DMS53 (cell line): ENCODE measurements at places on chromosomes 5 and 9.

DNA sequence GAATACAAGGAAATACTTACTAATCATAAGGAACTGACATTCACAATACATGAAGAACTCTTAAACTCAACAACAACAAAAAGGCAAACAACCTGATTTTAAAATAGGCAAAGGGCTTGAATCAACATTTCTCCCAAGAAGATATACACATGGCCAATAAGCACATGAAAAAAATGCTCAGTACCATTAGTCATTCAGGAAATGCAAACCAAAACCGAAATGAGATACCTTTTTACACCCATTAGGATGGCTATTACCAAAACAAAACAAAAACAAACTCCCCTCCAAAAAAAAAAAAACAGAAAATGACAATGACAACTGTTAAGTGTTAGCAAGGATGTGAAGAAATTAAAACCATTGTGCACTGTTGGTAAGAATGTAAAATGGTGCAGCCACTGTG, 104.1 kb upstream of the ZNF462 start:
- peak; percentile 68 for DNase-seq

- DNase-seq: no peak
Measured at GRCh38 chr9:122212473-122213004, 16.2 kb downstream of the LHX6 start.

DNA sequence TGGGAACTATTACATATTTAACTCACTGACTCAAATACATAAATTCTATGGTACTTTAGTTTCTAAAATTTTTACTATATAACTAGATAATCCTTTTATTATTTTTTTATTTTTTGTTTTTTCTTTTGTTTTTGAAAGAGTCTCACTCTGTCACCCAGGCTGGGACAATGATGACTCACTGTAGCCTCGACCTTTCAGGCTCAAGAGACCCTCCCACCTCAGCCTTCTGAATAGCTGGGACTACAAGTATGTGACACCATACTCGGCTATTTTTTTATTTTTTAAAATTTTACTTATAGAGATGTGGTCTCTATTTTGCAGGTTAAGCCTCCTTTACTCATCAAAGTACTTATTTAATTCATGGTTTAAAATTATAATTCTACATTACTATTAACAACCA, 92.2 kb upstream of the SLCO4C1 start:
- DNase-seq: no peak

- no peak for DNase-seq
Measured at GRCh38 chr9:35035851-35036701, 36.3 kb downstream of the VCP start.

DNA sequence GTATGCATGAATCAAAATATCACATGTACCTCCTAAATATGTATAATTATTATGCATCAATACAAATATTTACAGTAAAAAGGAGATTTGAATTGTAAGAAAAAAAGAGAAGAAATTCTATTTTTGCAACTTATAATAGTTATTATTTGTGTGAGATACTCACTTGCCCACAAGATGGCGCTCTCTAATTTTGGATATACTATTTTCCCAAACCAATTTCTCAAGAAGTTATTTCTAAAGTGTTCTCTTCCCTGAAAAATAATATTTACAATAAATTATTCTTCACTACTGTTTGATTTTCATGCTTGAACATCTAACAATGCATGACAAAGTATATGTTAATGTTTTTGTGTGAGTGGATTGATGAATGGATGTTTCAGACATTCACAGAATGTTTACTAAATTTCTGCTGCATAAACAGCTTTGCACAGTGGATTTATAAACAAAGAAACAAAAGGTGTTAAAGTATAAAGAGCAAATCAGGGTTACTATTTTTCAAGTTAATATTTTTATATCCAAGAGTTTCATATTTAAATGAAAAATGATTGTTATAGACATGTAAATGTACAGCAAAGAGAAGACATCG, 503.4 kb downstream of the PDE4D start:
- peak; percentile 66 for DNase-seq

- no peak for DNase-seq
Measured at GRCh38 chr5:143677403-143677802, 134.6 kb upstream of the HMHB1 start.

DNA sequence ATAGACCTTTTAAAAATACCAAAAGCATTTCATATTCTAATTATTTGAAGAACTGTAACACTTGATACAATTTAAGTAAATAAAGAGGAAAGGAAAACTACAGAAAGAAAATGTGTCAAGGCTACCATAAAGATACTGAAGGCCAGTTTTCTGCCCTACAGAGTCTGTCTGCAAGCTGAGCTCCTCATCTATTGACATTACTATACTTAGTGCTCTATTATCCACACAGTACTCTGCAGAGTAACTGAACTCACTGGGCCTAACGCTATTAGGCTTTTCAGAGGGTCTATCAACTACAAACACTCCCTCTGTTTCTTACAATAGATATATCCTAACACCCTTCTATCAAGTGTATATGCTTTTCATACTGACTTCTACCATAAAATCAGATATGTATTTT, 57.1 kb upstream of the SUSD1 start:
- no peak for DNase-seq

GRCh38 chr9:128285033-128285784, 9.1 kb downstream of the SWI5 start:
- DNase-seq: no peak

DNA sequence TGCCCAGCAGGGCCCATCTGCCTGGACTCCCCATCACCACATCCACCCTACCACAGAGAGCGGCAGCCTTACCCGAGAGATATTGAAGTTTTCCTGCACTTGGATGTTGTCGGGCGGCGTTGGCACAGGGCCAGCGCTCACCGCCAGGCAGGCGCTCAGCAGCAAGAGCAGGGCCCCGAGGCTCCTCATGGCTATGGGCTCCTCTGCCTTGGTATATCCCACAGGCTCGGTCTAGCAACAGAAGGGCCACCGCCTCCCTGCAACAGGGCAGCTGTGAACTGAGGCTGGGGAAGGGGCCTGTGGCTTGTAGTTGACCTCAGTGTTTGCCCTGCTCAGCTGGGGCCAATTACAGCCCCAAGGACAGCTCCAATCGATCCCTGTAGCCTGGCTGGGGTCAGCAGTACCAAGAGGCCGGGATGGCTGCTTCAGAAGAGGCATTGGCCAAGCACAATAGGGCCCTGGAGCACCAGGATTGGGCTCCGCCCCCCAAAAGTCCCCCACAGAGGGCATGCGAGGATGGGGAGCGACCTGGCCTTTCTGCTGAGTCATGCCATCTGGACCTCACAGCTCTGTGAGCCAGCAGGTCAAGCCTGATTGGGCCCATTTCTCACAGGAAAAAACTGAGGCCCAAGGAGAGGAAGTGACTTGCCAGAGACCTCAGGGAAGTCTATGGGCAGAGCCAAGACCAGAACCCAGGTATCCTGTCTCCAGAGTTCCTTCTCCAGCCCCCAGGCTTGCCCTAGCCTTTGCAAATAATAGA, at the start of gene AMBP:
AMBP (minus strand) TSS at position 280 of the 760 bp plus-strand sequence; CDS start at position 189, 91 bp downstream.
- DNase-seq: peak; percentile 18

GRCh38 chr5:84113246-84114105, 271.2 kb downstream of the EDIL3 start:
- peak; percentile 78 for DNase-seq

DNA sequence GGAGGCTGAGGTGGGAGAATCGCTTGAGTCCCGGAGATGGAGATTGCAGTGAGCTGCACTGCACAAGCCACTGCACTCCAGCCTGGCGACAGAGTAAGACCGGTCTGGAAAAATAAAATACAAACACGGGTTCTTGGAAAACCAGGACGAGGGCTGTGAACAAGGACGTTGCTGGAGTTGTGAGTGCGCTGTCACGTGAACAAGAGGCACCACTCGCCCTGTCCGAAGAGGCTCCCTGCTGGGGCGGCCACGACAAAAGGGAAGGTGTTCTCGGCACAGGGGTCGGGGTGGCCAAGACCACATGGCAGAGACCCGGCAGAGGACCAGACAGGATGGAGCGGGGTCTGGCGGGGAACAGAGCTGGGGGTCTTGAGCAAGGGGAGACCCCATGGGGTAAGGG, 30.6 kb upstream of the UBAC1 start:
- peak; percentile 75 for DNase-seq

DNA sequence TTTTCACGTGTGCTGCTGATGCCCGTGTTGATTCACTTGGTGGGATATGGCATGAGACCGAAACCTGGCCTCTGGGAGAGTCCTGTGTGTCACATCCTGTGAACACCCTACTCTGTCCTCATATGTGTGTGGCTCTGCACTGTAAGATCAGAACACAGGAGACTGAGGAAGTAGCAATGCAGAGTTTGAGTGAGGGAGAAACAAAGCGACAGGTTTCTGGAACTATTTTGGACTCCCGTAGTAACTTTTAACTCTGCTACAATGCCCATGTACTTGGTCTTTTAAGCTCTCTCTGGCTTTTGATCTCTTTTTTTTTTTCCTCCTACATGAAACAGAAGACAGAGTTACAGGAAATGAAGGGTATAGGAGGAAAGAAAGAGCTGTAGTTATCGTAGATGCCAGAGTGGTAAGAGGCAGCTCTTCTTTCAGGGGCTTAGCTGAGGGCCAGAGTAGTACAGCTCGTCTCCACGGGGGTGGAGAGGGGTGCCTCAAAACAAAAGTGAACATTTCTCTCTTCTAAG, 26.6 kb downstream of the GRAMD2B start:
- DNase-seq: peak; percentile 82

DNA sequence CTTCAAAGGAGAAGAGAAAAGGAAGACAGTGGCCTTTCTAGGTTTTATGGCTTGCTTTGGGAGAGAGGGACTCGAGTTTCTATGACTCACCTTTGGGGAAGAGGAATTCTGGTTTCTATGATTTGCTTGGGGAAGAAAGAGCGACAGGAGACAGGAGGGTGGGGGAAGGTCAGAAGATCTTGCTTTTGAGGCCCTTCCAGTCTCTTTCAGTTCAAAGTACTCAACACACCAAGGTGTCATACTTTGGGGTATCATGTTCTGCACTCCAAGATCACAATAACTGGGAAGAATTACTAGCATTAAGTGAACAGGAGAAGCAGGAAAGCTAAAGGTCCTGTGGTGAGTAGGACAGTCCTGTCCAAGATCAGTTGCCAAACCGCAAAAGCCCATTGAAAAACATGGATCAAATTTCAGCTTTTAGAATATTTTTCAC, 324.5 kb downstream of the ARHGEF28 start:
- DNase-seq: no peak

GRCh38 chr5:69364850-69365249, 4.5 kb downstream of the AK6 start:
- DNase-seq: no peak

- DNase-seq: peak; percentile 83
Measured at GRCh38 chr5:50962934-50963872, 296.8 kb downstream of the PARP8 start.

DNA sequence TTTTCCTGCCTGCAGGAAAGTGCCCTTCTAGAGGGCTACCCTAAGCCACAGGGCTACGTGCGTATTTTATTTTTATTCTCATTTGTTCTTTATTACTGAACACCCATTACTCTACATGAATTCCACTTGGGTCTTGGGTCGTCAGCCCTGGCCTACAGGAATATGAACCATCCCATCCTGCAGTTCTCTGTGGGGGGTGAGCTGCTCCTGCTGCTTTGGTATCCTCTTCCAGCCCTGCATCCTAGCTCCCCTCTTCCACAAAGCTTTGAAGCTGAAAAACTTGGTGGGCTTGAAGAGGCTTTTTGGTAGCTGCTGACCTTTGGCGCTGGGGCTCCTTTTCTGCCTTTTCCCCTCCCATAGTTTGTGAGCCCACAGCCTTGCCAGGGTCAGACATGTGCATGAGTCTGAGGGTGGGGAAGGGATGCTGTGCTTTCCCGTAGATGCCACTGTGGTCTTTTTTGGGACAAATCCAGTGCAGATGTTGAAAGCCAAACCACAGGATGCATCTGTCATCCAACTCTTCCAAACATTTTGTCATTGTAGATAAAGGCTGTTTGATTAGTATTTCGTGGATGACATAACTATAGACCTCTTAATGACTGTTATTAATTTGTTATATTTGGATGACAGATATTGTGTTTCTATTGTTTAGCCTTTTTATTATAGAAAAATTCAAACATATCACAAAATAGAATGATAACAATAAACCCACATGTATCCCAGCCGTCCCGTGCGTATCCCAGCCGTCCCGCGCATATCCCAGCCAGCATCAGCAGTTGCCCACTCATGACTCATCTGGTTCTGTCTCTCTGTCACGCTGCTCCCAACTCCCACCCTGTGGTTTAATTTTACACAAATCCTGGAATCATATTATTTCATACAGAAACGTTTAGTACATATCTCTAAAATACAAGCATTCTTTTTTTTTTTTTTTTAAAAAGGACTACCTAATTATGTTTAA, 43.9 kb downstream of the SLC46A2 start:
- DNase-seq: no peak

DNA sequence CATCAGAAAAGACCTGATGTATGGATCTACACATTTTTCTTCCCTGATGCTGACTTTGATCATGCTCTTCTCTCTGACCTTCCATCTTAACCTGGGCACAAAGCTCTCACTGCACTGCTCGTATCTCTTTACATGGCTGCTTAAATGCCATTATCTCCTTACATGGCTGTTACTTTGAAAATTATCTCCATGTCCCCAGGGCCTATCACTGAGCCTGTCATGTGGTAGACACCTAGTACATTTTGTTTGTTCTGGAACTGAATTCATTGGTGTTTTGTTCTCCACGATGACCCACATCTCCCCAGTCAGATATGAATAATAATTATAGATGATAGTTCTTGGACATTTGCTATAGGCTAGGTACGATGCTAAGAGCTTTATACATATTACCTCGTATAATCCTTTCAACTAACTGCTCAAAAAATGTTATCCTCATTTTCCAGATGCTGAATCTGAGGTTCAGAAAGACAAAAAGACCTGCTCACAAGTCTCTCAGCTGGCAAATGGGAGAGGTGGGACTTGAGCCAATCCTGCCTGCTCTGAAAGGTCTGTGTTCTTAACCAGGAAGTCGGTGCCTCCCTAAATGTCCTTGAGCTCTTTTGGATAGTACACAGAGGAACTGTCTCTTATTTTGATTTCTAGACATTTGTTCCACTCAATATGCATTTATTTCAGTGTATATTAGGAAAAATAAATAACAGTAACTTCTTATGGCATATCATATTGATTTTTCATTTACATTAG, 9.8 kb upstream of the CPEB4 start:
- DNase-seq: peak; percentile 10

DNA sequence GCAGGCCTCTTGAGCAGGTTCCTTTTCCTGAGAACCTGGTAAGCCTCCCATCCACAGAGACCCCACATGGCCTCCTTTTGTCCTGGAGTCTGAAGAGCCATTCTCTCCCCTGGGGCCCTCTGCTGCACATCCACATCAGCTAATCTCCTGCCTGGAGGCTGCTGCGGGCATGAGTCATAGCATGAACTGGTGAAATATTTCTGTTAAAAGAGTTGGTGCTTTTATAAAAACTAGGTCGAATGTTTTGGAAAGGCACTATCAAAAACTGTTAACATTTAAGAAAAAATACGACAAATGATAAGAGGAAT, 399.4 kb downstream of the CTNND2 start:
- DNase-seq: no peak

DNA sequence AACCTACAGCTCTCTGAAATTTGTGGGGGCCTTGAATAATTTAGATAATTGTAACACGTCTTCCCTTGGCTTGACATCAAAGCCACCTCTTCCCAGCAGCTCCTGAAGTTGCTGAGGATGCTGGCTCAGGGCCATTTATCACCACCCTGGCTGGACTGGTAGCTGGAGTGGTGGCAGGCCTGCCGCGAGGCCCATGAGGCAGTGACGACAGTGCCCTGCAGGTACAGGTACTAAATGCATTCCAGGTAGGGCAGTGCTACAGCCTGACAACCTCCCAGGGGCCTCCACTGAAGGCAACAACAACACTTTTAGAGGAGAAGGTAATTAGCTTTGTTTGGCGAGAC, 270.2 kb upstream of the KLF4 start:
- DNase-seq: no peak
